ENCODE measurements at places on chromosomes 6 and 20. TPM values are rescaled to one million over a fixed set of nuclear protein-coding genes. Genes with fewer than 3 reads are reported as not detected.

ADRM1 gene
- 41.4 TPM for polyA plus RNA-seq

DNA sequence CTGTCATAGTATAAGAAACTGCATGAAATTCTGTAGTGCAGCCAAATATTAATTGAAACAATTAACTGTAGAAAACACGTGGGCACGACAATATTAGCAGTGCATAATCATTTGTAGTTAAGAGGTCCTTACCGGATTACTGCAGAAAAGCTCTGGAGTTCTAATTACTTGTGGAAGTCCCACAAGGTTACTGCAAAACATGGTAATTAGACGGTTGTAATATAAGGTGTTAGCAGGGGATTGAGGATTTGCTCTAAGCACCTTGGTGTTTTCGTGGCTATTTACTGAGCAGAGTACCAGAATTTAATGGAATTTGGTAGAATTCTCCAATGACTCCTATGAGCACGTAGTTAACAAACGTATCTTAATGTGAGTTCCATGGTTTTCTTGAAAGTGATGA lies 473.6 kb upstream of the AGPAT4 start:
- DNase-seq: no peak
- H3K36me3 ChIP-seq: no peaks in the 10 kb centered on the region
- H3K4me3 ChIP-seq: no peak overlapping the region
- no peaks in the 10 kb centered on the region for H3K4me1 ChIP-seq
- H3K27ac ChIP-seq: no peak overlapping the region
- no peaks in the 10 kb centered on the region for H3K27me3 ChIP-seq

- no peaks in the 10 kb centered on the region for H3K36me3 ChIP-seq
- no peak overlapping the region for H3K27ac ChIP-seq
- H3K4me3 ChIP-seq: no peak overlapping the region
- no peaks in the 10 kb centered on the region for H3K27me3 ChIP-seq
- H3K4me1 ChIP-seq: no peaks in the 10 kb centered on the region
- DNase-seq: no peak
Observed at GRCh38 chr6:14270142-14270893, 152.7 kb downstream of the CD83 start.

DNA sequence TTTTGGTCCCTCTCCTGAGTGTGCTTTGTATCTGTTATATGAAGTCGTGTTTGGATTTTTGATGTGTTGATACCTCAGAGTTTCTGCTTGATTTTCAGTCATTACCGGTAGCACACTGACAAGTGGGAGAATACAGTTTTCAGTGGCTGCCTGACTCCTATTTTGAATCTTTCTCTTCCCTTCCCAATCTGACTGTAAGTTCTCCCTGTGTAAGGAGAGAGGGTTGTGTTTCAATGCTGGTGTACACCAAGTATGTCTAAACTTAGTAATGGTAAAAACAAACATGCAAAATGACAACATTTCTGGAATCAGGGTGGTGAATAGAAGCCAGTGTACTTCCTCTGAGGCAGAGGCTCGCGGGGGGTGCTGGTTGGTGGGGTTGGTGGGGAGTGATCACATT lies 103.4 kb downstream of the HIVEP1 start:
- peaks cover 4% of the 10 kb centered on the region for H3K36me3 ChIP-seq
- no peak overlapping the region for H3K27ac ChIP-seq
- no peak for DNase-seq
- H3K27me3 ChIP-seq: no peaks in the 10 kb centered on the region
- no peak overlapping the region for H3K4me3 ChIP-seq
- no peaks in the 10 kb centered on the region for H3K4me1 ChIP-seq

RGS17 gene
- 2.3 TPM for polyA plus RNA-seq

DNA sequence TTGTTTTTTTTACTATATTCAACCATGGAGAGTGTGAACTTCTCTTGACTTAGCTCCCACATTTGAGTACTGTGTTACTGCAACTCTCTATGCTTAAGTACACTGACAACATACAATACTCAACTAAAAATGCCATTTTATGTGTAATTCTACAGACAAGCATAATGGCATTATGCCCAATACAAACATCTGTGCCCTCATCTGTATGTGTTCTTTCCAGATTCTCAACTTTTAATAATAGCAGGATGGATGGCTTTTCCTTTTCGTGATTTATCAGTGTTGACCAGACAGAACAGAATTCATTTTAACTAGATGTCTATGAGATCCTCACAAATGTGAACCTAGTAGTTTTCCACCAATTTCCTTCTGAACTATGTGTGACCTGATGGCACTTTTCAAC lies 84.2 kb upstream of the MARCKS start:
- H3K4me1 ChIP-seq: no peaks in the 10 kb centered on the region
- no peaks in the 10 kb centered on the region for H3K27me3 ChIP-seq
- no peak for DNase-seq
- no peak overlapping the region for H3K4me3 ChIP-seq
- H3K36me3 ChIP-seq: no peaks in the 10 kb centered on the region

PNLDC1 gene
- 0.38 TPM for polyA plus RNA-seq

DNA sequence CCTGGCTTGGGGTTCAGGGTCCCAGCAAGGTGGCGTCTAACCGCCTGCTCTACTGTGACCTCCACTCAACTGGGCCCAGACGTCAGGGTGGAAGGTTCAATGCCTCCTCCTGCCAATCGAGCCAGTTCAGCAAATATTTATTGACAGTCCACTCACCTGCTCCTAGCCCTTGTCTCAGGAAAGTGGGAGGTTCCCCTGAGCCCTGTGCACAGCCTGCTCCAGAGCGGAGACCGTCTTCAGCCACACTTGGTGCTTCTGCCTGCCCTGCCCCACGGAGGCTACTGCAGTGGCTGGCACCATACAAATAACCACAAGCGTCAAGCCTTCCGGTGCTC lies 6.1 kb downstream of the CCDC167 start:
- H3K36me3 ChIP-seq: no peaks in the 10 kb centered on the region
- H3K4me1 ChIP-seq: no peaks in the 10 kb centered on the region
- no peak overlapping the region for H3K4me3 ChIP-seq
- DNase-seq: no peak
- H3K27me3 ChIP-seq: no peaks in the 10 kb centered on the region

GRCh38 chr6:1382331-1382882 lies 7.0 kb upstream of the FOXF2 start:
- no peak overlapping the region for H3K27ac ChIP-seq
- H3K4me3 ChIP-seq: no peak overlapping the region
- H3K36me3 ChIP-seq: no peaks in the 10 kb centered on the region
- DNase-seq: no peak
- H3K4me1 ChIP-seq: no peaks in the 10 kb centered on the region
- H3K27me3 ChIP-seq: no peaks in the 10 kb centered on the region

DNA sequence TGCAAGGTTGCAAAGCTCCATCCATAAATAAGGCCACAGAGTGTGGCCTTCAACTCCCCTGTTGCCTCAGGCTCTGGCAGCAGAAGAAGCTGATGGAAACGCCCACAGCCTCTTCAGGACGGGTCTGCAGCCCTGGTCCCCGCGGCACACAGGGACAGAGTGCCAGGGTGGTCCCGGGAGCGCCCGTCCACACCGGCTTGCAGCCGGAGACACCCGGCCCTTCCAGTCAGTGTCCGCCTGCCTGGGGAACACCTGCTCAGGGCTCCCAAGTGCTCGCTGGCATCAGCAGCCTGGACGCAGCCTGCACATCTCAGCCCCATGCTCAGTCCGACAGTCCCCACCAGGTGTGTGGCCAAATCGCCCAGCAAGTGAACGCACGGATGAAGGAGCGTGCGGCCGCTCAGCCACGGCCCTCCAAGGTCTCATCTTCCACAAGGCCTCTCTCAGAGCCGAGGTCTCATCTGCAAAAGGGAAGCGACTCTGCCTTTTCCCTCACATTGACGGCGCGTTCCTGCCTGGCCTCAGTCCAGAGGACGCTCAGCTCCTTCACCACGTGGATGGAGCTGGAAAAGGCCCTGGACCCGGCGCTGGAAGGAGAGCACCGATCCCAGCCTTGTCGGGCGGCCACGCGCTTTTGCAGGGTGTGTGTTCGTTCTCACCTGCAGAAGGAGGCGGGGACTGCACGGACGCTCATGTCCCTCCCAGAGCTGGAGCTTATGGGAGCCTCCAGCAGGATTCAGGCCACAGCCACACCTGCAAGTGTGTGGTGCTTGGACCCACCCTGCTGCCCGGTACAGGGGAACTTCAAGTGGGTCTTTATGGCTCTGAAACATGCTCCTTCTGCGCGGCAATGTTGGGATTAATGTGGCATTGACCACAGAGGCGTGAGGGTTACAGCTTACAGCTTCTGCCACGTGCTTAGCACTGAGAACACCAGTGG lies 180.4 kb downstream of the DLL1 start:
- peak; percentile 65 for DNase-seq
- no peak overlapping the region for H3K27ac ChIP-seq
- no peak overlapping the region for H3K4me3 ChIP-seq
- no peaks in the 10 kb centered on the region for H3K27me3 ChIP-seq
- H3K4me1 ChIP-seq: no peaks in the 10 kb centered on the region

RNF114 gene
- polyA plus RNA-seq: 38.4 TPM

GRCh38 chr6:41269166-41269565 lies 17.3 kb downstream of the TREM1 start:
- H3K27ac ChIP-seq: no peak overlapping the region
- H3K4me3 ChIP-seq: no peak overlapping the region
- no peak for DNase-seq
- no peaks in the 10 kb centered on the region for H3K27me3 ChIP-seq
- no peaks in the 10 kb centered on the region for H3K4me1 ChIP-seq
- no peaks in the 10 kb centered on the region for H3K36me3 ChIP-seq

DNA sequence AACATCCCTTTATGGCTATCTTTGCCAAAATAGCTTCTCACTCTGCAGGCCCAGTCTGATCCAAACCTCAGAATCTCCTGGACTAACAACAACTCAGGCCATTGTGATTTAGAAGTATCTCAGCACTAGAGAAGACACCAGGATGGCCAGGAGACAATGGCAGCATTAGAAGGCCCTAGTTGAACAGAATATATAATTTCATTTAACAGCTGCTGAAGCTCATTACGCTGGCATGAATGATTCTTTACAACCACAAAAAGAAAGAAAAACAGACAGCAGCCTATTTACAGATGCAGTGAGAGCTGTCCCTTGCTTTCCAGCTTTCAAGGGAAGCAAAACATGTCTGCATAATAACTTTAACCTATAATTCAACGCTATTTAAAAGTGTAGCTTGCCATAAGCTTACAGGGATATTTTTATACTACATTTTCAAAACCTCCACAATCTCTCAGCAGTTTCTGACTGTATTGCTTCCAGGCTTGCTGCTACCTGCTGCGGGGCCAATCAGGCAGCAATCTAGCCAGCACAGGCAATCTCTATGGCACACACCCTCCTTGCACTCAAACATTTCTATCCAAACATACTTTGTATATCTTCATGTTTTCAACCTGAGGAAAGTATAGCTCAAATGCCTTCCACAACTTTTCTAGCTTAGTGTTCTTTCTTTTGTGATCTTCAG lies 107.3 kb downstream of the OGFRL1 start:
- peak overlapping the region; percentile 34 for H3K27ac ChIP-seq
- no peak for DNase-seq
- no peak overlapping the region for H3K4me3 ChIP-seq
- no peaks in the 10 kb centered on the region for H3K36me3 ChIP-seq

DNA sequence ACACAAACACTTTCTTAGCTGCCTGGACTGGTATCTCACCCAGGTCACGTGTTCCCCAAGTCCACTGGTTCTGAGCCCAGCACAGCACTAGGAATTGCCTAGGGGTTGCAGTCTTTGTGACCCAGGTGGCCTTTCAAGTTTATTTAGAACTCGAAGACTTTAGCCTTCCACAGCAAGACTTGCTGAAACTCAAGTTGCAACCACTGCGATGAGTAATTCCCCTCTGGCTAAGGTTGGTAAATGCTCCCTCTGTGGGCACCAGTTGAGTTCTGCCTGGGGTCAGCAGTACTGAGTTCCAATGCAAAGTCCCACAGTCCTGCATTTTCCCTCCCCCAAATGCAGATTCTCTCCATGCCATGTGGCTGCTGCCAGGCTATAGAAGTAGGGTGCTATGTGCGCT lies 77.6 kb upstream of the MOCS1 start:
- H3K36me3 ChIP-seq: no peaks in the 10 kb centered on the region
- no peak overlapping the region for H3K4me3 ChIP-seq
- H3K4me1 ChIP-seq: no peaks in the 10 kb centered on the region
- no peak for DNase-seq

DNA sequence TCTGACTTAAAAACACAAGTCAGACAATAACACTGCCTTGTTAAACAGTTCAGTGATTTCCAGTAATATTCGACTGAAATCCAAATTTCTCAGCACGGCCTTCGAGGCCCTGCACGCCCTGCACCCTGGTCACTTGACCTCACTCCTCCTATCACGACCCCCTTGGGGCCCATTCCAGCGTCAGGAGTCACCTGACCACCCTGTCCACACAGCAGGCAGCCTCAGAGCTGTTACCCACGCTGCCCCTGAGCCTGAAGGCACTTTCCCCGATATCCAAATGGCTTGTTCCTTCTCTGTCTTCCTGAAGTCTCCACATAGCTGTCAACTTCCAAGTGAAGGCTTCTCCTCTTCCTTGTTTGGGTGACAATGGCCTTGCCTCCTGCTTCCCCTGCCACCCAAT lies 33.1 kb upstream of the SMOC2 start:
- H3K4me1 ChIP-seq: no peaks in the 10 kb centered on the region
- DNase-seq: peak; percentile 62
- H3K36me3 ChIP-seq: no peaks in the 10 kb centered on the region

- H3K4me3 ChIP-seq: no peak overlapping the region
- H3K27me3 ChIP-seq: no peaks in the 10 kb centered on the region
- no peaks in the 10 kb centered on the region for H3K4me1 ChIP-seq
- H3K36me3 ChIP-seq: no peaks in the 10 kb centered on the region
- DNase-seq: no peak
Observed at GRCh38 chr6:33716890-33717632, 5.6 kb upstream of the UQCC2 start.

DNA sequence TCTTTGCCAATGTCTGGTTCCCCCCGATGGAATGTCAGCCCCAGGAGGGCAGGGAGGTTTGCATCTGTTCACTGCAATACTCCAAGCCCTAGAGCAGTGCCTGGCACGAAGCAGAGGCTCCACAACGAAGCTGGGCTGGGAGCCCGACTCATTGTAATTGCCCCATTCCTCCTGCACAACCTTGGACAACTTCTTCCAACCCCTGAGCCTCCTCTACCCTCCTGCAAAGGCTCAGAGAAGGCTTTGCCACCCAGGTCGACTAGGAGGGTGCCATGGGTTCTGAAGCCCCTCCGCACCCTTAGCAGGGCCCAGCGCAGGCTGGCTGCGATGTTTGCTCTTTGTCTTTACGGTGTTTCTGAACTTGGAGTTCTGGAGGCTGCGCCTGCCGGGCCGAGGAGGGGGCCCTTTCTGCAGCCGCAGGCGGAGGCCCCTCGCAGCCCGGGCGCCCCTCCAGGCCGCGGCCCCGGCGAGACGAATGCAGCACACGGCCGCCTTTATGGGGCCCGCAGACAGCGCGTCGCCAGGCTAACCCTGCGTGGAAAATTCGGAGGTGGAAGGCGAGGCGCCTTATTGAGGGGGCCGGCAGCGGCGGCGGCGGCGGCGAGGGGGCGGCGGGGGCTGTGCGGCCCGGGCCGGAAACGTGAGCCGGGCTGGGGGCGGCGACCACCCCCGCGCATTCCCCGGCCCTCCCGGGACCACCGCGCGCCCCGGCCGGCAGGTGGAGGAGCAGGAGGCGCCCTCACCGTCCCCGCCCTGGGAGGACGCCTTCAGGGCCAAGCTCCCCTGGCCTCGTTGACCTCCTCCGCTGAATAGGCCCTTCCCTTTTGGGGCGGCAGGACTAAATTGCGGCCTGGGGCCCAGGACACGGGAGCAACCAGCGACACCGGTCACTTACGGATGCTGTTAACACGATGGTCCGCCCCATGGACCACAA lies 27.0 kb downstream of the SNAI1 start:
- H3K36me3 ChIP-seq: no peaks in the 10 kb centered on the region
- DNase-seq: no peak
- no peak overlapping the region for H3K27ac ChIP-seq
- H3K27me3 ChIP-seq: no peaks in the 10 kb centered on the region

LRFN2 gene
- not detected for polyA plus RNA-seq

Data from aorta (tissue), 5 donors.